Retina (tissue), 1 donor: ENCODE measurements at places on chromosomes 5 and 9.

DNA sequence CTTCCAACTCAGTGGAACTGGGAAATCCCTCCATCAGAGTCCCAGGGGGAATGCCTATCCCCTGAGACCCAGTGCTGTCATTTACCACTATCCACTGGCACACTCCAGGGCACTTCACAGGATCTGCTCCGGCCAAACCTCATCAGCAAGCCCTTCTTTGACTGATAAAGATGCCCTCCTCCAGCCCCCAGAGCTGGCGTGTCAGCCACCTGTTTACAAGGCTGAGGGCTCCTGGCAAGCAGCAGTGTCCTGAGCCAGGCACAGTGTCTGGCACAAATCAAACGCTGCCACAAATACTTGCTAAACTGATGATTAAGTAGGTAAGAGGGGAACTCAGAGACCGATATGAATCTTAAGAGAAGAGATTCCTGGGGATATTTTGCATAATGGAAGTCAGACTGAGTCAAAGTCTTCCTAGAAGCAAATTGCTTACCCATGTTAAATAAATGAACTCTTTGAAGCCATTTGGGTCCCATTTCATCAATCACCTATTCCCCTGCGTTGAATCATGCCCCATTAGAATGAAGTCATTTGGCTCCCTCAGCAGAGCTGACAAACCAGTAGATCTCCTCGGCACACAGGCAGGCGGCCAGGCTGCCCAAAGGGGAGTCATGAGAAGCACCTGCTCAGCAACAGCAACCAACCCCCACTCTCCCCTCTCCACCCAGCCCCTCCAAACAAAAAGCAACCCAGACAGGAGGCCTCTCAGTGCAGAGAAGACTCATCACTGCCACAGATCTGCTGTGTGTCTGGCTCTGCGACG is 97.4 kb downstream of the CDK5RAP2 start:
- DNase-seq: no peak

DNA sequence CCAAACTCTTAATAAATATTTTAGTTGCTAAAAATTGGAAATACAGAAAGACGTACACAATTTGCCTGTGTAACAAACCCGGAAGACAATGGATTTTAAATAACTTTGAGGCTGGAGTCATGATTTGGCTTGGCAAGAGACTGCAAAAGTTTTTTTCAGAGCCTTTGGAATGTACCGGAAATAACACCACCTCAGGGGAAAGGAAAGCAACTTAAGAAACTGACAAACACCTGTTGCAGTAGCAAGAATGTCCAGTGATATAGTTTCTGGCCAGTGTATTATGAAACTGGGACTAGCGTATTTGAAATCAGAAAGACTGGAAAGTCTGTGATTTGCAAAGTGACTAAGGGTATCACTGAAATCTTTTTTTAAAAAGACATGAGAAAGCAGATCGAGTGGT is 842 bp downstream of the MUSK start:
- DNase-seq: no peak

- peak; percentile 57 for DNase-seq
Observed at GRCh38 chr9:111096051-111096450, 57.8 kb upstream of the LPAR1 start.

- no peak for DNase-seq
Observed at GRCh38 chr5:144307736-144308135, 137.1 kb downstream of the KCTD16 start.

GRCh38 chr9:102428305-102428704 is 566.8 kb upstream of the CYLC2 start:
- no peak for DNase-seq

GRCh38 chr9:96242811-96243210 is 59.2 kb downstream of the HSD17B3 start:
- peak; percentile 28 for DNase-seq

- DNase-seq: no peak
Observed at GRCh38 chr5:60453186-60453976, 246.6 kb downstream of the DEPDC1B start.

DNA sequence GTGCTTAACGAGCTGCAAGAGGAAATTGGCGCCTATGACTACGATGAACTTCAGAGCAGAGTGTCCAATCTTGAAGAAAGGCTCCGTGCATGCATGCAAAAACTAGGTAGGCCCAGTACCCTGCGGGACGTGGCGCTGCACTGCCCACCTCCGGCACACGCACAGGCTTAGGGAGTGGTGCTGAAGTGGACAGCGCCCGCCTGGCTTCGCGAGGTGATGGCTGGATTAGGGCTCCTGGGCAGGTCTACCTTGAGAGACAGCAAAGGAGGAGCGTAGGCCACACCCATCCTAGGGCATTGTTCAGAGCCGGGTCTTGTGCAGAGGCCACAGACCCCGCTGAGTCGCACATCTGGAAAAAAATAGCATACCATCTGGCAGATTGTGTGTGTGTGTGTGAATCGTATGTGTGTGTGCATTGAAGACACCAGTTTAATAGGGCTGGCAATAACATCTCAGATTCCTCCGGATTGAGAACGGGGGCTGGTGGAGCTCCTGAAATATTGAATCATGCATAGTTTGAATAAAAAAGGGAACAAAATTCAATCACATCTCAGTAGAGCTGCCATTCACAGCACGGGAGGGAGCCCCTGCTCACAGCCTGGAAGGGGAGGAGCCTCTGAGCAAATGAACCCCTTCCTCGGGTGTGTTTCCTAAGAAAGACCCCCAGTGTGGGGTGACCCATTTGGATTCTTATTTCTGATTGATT is 11.1 kb downstream of the OLFM1 start:
- no peak for DNase-seq

DNA sequence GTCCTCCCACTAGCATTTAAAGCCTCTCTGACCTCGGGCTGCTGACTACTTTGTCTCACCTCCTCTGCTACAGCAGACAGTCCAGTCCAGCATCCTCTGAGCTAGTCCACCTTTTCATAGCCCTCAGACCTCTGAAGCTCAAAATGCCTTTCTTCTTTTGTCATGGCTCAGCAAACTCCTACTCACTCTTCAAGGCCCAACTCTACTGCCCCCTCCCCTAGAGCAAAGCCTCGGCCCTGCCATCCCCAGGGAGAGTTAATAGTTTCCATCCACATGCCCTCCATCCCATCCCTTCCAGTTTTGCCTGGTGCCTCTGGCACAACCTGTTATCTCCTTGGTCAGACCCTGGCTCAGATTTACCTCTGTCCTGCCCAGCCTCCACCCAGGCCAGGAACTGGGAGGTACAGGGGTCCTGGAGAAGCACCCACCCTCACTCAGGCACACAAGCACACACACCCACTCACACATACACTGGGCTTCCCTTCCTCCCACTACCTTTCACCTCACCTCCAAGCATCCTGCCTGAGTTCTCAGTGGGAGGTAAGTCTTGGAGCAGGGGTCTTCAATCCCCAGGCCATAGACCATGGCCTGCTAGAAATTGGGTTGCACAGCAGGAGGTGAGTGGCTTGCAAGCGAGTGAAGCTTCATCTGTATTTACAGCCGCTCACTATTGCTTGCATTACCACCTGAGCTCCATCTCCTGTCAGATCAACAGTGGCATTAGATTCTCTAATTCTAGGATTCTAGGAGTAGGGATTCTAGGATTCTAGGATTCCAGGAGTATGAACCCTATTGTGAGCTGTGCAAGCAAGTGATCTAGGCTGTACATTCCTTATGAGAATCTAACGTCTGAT is 18.1 kb downstream of the PDLIM4 start:
- no peak for DNase-seq

DNA sequence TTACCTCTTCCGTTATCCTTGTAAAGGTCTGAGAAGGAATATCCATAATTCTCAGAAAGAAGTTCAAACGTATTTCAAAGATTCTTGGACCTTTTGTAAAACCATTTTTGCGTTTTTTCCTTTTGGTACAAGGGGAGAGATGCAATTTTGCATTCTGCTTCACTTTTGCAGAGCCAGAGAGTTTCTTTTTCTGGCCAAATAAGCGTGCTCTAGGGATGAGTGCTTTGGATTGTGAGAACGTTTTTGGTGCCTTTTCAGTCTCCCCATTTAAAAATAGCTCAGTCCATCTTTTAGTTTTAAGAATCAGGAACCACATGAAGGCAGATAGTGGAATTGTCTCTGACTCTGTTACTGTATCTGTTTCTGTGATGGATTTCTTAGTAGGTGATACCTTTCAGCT is 1.5 kb downstream of the ARHGAP26 start:
- no peak for DNase-seq

GRCh38 chr9:25678147-25678666 is at the start of gene TUSC1:
TSS of gene TUSC1 (minus strand) at chr9:25678444. CDS start at chr9:25678312, 132 bp downstream.
- DNase-seq: peak; percentile 91

DNA sequence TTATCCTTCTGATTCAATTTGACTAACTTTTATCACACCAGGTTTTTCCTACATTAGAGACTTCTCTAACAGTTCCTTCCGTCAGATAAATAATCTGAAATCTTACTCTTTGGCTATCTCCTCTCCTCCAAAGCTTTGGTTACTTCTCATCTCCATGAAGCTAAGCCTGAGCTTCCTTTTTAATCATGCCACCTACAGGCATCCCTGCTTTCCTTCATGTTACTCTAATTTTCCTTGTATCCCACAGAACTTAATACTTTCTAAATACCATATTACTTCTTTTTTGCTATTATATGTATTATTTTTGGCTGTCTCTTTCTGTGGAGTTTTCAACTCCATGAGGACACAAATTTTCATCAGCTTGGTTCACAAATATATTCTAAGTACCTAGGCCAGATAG is 49.7 kb downstream of the C9 start:
- DNase-seq: no peak

GRCh38 chr5:117041926-117042595 is 467.4 kb upstream of the SEMA6A start:
- no peak for DNase-seq
